ENCODE measurements at places on chromosomes 16 and 17.
A peak's percentile ranks its signal among the peaks of the same experiment; 100 is the strongest.

- no peaks in the 10 kb centered on the region for H3K36me3 ChIP-seq
- no peaks in the 10 kb centered on the region for H3K4me1 ChIP-seq
- H3K4me3 ChIP-seq, result no peak overlapping the region
- H3K27ac ChIP-seq, result peak overlapping the region; percentile 25
Measured at GRCh38 chr17:3558603-3559269, 1.1 kb upstream of the TRPV3 start.

DNA sequence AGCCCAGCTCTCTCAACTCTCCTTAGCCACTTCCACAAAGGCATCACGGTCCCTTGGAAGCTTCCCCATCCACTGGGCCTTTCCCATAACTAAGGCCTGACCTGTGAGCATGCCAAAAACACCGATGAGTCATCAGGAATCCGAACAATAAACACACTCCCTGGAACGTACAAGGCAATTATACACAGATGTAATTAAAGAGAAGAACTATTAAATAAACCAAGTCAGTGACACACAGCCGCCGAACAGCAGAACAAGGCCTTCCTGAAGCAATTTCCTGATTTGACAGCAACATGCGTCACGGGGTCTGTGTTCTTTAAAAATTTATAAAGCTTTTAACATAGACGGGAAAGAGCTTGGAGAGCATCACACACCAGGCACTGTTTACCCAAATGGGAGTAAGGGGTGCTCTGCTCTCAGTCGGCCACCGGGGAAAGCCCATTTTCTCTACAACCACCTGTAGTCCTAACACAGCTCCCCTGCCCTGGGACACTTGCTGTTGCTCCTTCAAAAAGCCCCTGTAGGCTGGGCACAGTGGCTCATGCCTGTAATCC, 29.4 kb downstream of the COG7 start:
- no peaks in the 10 kb centered on the region for H3K4me1 ChIP-seq
- H3K4me3 ChIP-seq, result no peak overlapping the region
- no peaks in the 10 kb centered on the region for H3K27me3 ChIP-seq
- H3K27ac ChIP-seq, result no peak overlapping the region
- no peak for DNase-seq

- peak; percentile 68 for DNase-seq
- H3K27me3 ChIP-seq, result no peaks in the 10 kb centered on the region
- peaks cover 2% of the 10 kb centered on the region for H3K36me3 ChIP-seq
- peak overlapping the region; percentile 97 for H3K27ac ChIP-seq
- H3K4me3 ChIP-seq, result peak overlapping the region; percentile 89
Measured at GRCh38 chr17:35242158-35242804, 591 bp upstream of the SLFN5 start.

GRCh38 chr17:74049967-74050458, 153.5 kb upstream of the RPL38 start:
- H3K27ac ChIP-seq, result no peak overlapping the region
- H3K4me1 ChIP-seq, result peaks cover 3% of the 10 kb centered on the region
- H3K36me3 ChIP-seq, result no peaks in the 10 kb centered on the region
- no peak for DNase-seq

GRCh38 chr17:49016775-49017463, 19.7 kb downstream of the IGF2BP1 start:
- peaks cover 55% of the 10 kb centered on the region for H3K4me1 ChIP-seq
- peaks cover 1% of the 10 kb centered on the region for H3K36me3 ChIP-seq
- DNase-seq, result no peak
- peak overlapping the region; percentile 87 for H3K27ac ChIP-seq

- peaks cover 2% of the 10 kb centered on the region for H3K4me1 ChIP-seq
- no peak overlapping the region for H3K27ac ChIP-seq
- H3K4me3 ChIP-seq, result no peak overlapping the region
- DNase-seq, result no peak
Measured at GRCh38 chr16:89599451-89599858, 14.0 kb upstream of the DPEP1 start.

DNA sequence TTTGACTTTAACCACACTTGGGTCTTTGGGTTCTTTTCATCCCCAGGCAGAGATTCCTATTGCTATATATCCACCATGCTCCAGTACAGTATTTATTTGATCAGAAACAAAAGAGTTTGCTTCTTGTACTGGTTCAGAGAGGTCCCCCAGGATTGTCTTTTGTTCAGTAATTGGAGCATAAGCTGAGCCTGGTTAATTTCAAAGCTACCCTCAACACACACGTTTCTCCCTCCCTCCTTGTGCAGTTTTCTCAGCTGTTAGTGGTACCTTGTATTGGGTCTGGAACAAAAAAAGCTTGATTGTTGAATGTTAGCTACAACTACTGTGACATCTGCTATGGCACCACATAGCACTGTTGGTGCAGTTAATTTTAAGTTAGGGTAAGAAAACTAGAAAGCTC, 50.0 kb downstream of the NUP93 start:
- no peaks in the 10 kb centered on the region for H3K27me3 ChIP-seq
- H3K36me3 ChIP-seq, result no peaks in the 10 kb centered on the region
- H3K4me3 ChIP-seq, result no peak overlapping the region
- H3K4me1 ChIP-seq, result peaks cover 5% of the 10 kb centered on the region

DNA sequence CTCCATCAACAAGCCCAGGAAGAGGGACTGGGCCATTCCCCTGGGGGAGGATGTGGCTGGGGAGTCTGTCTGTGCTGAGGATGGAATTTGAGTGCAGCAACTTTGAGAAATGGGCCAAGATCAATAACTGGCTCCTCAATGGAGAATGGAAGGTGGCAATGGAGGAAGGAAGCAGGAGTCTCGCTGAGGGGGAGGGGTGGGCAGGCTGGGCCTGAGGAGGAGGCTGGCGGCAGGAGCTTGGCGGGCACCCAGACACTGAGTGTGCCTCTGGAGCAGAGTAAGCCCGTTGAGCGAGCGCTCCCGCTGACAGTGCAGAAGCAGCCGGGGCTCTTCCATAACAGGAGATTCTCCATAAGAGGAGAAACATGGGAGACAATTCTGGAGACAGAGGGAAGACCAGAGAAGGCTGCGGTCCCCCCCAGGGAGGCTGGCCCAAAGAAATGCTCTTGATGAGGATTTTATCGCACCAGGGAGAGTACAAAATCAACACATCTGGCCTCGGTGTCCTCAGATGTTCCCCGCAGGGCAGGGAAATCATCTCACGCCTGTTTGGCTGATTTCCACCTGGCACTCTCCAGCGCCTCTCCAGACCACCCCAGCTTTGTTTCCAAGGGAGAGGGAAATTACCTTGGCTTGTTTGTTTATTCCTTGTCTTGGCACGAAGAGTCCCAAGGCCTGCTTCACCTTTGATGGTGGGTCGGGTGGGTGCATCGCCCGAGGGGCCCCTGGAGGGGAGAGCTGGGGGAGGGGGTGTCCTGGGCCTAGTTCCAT, 2.8 kb upstream of the MMP15 start:
- no peak for DNase-seq
- no peaks in the 10 kb centered on the region for H3K27me3 ChIP-seq
- no peak overlapping the region for H3K4me3 ChIP-seq
- peak overlapping the region; percentile 74 for H3K27ac ChIP-seq

DNA sequence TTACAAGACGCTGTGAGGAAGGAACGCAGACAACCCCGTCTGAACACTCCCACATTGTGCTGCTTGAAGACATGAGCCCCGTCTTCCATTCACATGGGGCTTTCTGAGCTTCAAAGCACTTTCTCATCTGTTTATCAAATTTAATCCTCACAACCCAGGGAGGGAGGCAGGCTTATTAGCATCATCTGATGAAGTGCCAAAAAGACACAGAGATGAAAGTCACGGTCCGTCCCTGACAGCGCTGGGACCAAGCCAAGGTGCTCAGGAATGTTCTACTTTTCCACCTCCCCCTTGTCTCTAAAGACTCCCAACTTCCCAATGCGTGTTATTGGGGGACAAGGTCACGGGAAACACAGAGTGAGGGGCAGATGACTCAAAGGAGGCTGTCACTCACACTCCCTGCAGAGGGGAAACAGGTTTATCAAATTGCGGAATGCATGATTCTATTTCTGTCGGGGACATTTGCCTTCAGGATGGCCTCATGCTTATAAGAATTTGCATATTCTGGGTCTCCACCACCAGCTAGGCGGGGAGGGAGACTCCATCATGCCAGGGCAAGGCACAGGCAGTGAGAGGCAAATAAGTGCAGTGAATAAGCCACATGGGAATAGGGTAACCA, 10.7 kb downstream of the XYLT1 start:
- H3K4me1 ChIP-seq, result peaks cover 3% of the 10 kb centered on the region
- H3K4me3 ChIP-seq, result no peak overlapping the region
- peaks cover 13% of the 10 kb centered on the region for H3K36me3 ChIP-seq
- DNase-seq, result no peak
- H3K27me3 ChIP-seq, result no peaks in the 10 kb centered on the region
- H3K27ac ChIP-seq, result peak overlapping the region; percentile 62

DNA sequence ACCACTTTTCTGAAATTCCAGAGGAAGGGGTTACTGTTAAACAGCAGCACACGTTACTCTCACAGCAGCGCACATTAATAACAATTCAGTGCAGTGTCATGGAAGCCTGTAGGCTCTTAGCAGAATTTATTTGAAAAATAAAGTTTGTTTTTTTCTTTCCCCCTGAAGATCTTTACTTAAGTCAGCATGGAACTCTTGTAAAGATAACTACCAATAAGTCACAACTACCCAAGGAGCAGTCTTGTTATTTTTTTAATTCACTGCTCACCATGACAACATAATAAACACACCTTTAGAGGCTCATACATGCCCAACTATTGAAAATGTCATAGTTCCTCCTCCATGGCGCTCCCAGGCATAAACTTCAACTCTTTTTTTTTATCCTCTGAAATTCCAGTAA, 31.8 kb upstream of the PSMD7 start:
- no peak overlapping the region for H3K4me3 ChIP-seq
- H3K27me3 ChIP-seq, result no peaks in the 10 kb centered on the region
- H3K4me1 ChIP-seq, result peaks cover 9% of the 10 kb centered on the region

GRCh38 chr17:32349503-32349853, 479 bp upstream of the ZNF207 start:
- no peaks in the 10 kb centered on the region for H3K27me3 ChIP-seq
- DNase-seq, result no peak
- H3K4me1 ChIP-seq, result peaks cover 17% of the 10 kb centered on the region
- peak overlapping the region; percentile 100 for H3K27ac ChIP-seq
- H3K4me3 ChIP-seq, result peak overlapping the region; percentile 99
- H3K36me3 ChIP-seq, result peaks cover 8% of the 10 kb centered on the region

DNA sequence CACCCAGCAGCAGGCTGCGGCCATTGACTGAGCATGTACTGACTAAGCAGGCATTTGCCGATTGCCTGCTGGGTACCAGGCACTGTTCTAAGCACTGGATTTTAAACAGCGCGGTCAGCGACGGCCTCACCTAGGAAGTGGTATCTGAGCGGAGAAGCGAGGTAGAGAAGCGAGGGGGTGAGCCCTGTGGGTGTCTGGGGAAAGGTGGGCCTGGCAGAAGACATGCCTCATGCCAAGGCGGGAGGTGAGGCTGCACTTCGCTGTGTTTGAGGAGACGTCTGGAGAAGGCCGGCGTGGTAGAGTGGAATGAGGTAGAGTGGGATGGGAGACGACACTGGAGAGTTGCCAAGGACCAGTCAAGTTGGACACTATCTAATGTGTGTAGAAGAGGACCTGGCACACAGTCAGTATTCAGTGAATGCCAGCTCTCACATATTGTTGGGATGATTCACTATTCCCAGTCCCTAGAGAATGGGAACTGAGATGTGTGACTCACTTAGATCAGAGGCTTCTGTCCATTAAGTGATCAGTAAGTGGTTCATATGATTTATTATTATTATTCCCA, 14.4 kb downstream of the SYCE1L start:
- H3K36me3 ChIP-seq, result no peaks in the 10 kb centered on the region
- peaks cover 4% of the 10 kb centered on the region for H3K27me3 ChIP-seq
- peak overlapping the region; percentile 87 for H3K27ac ChIP-seq
- H3K4me1 ChIP-seq, result peaks cover 6% of the 10 kb centered on the region
- H3K4me3 ChIP-seq, result peak overlapping the region; percentile 85

DNA sequence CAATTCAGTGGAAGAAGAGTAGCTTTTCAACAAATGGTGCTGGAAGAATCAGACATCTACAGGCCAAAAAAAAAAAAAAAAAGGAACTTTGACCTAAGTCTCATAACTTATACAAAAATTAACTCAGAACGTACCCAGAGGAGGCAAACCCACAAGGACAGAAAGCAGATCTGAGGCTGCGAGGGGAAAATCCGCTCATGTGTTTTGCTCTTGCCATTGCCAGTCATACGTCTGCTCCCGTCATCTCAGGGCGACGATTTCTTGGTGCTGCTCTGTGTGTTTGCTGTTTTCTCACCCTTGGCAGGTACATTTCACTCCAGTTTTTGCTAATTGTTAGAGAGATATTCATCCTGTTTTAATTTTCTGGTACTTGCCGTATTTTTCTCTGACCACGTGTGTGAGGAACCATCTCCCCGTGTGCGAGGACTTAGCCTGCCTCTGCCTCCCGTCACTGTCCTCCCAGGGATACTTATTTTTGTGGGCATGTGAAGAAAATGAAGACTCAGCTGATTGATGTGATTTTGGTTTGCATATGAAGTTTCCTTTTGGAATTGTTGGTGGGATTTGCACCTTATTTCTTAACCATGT, 33.4 kb upstream of the ACSF3 start:
- H3K4me3 ChIP-seq, result no peak overlapping the region
- H3K4me1 ChIP-seq, result no peaks in the 10 kb centered on the region
- H3K27ac ChIP-seq, result no peak overlapping the region
- no peak for DNase-seq

DNA sequence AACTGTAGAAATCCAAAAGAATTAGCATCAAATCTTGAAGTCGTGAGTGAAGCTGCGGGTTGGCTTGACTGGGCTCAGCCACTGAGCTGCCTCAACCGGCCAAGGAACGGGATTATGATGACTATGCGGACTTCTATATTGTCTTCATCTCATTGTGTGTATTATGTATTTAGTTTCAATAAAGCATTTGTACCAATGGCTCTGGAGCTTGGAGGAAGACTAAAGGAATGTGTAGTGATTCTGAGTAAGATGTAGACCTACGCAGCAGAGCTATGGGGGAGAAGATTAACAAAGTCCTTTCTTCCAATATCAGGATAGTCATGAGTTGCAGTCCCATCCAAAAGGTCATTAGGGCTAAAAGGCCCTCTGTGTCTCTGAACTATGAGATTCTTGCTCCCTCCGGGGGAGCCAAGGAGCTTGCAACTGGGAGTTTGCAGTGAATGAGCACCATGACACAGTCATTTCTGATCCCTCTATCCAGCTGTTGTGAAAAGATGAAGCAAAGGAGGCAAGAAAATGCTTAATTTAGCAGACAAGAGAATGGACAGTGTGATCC, 8.3 kb downstream of the EME1 start:
- no peak overlapping the region for H3K27ac ChIP-seq
- no peaks in the 10 kb centered on the region for H3K27me3 ChIP-seq

DNA sequence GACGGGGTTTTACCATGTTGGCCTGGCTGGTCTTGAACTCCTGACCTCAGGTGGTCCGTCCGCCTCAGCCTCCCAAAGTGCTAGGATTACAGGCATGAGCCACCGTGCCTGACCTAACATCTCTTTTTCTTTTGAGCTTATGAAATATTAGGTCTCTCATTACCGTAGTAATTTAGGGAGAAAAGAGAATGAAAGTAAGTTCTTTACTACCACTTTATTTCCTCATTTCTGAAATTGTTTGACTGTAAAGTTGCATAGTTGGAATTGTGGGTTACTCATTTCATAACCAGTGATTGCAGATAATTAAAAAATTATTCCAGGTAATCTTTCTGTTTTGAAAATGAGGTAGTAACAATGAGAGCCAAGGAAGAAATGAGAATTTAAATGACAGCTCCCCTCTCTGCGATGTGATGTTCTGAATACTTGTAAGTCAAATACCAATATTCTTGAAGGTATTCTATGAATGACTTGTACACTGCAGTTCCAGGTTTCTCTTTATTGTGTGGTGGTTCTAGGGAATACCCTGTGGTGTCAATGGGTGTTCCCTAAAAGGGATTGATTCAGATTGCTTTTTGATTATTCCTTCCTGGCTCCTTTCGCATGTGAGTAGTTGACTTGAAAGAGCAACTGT, 28.3 kb downstream of the MAP2K4 start:
- no peaks in the 10 kb centered on the region for H3K27me3 ChIP-seq
- no peak for DNase-seq
- no peaks in the 10 kb centered on the region for H3K36me3 ChIP-seq
- no peak overlapping the region for H3K4me3 ChIP-seq
- no peak overlapping the region for H3K27ac ChIP-seq

Data from progenitor cell of endocrine pancreas (in vitro differentiated cells).